H1 (cell line): ENCODE measurements at places on chromosomes 1 and 21.

- DNase-seq = no peak
- peaks cover 25% of the 10 kb centered on the region for H3K4me1 ChIP-seq
- H3K27ac ChIP-seq = no peak overlapping the region
- no peak overlapping the region for H3K4me3 ChIP-seq
- H3K27me3 ChIP-seq = no peaks in the 10 kb centered on the region
- H3K36me3 ChIP-seq = no peaks in the 10 kb centered on the region
Measured at GRCh38 chr1:27577504-27578188, 26.3 kb downstream of the AHDC1 start.

- H3K27ac ChIP-seq = no peak overlapping the region
- H3K4me1 ChIP-seq = peaks cover 4% of the 10 kb centered on the region; the same call in 1 of the 2 replicates
Measured at GRCh38 chr1:161047436-161048420, 2.0 kb upstream of the USF1 start.

DNA sequence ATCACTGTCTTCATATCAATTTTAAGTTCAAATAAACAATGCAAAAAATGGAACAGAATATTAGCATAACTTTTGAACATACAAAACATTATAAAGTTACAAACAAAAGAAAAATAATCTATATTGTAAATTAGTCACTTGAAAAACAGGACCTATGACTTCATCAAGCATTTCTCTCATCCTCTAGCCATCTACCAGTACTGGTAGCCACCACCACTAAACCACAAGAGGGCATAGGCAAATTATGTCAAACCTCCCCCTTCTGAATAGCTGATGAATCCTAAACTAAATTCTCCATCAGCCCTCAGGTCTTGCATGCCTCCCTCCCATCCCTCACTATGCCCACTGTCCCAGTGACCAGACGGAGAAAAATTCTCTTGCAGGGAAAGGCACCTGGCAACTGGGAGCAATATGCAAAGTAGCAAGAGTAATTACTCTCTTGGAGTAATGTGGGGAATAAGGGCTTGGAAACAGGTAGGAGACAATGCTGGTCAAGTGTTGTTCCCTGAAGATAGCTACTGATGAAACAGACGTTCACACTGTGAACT, 37.1 kb downstream of the SSX2IP start:
- H3K4me3 ChIP-seq = no peak overlapping the region
- H3K27me3 ChIP-seq = no peaks in the 10 kb centered on the region
- H3K36me3 ChIP-seq = no peaks in the 10 kb centered on the region; the same call in 1 of the 2 replicates
- H3K4me1 ChIP-seq = no peaks in the 10 kb centered on the region

DNA sequence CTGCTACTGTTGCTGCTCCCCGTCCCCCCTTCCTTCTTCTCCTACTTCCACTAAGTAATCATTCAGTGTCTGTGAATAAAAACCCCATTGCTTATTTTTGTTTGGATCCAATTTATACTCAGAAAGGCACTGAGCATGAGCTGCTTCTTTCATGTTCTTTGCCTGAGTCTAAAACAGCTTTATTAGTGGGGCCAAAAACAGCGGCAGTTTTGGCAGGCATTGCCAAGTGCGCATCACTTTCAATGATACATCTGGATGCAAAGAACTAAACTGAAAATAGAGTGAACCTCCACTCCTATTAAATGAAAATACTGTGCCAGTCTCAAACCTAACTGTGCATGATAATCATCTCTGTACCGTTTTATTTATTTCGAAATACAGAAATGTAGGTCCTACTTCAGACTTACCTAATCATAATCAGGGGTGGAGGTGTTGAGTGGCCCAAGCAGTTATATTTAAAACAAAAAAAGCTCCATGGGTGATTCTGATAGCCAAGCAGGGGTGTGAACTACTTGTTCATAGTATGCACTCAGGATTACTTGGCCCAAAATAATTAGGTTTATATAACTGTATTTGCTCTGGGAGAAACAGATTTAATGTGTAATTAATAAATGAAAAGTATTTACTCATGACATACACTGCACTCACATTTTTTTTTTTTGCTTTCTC, 48.4 kb downstream of the NEK7 start:
- H3K4me1 ChIP-seq = no peaks in the 10 kb centered on the region
- no peaks in the 10 kb centered on the region for H3K27me3 ChIP-seq
- H3K4me3 ChIP-seq = no peak overlapping the region
- H3K27ac ChIP-seq = no peak overlapping the region
- DNase-seq = no peak
- H3K36me3 ChIP-seq = no peaks in the 10 kb centered on the region

DNA sequence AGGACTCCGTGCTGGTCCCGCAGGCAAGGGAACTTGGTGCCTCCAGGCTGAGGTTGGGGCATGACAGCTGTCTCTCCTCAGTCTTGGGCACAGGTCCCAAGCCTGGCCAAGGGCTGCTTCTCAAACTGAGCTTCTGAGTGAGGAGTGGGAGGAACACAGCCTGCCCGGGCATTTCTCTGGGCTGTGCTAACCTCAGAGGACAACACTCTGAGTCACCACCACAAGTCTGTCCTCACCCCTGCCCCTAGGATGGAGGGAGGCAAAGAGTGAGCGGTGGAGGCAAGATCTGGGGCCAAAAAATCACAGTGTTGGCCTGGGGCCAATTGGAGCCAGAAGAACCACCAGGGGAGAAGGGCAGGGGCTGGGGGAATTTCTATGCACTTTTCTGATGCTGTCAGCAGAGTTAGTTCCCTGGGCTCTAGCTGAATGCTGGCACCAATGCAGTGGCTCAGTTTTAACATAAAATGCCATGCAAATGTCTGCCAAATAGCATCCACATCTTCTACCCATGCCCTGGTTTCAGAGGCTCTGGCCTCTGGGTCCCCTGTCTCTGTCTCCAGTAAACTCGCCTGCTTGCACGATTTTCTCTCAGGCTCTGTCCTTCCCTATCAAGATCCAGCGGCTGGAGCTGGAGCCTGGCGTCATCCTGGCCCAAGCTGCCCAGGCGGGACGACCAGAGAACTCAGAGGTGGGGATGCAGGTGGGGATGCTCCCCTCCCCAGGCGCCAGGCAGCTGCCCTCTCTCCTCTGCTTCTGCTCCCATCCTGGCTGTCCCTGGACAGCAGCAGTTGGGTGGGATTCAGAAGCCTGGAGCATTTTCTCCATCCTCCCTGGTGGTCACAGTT, 11.0 kb upstream of the CDK18 start:
- no peak overlapping the region for H3K27ac ChIP-seq
- H3K4me1 ChIP-seq = peaks cover 23% of the 10 kb centered on the region
- H3K36me3 ChIP-seq = no peaks in the 10 kb centered on the region

DNA sequence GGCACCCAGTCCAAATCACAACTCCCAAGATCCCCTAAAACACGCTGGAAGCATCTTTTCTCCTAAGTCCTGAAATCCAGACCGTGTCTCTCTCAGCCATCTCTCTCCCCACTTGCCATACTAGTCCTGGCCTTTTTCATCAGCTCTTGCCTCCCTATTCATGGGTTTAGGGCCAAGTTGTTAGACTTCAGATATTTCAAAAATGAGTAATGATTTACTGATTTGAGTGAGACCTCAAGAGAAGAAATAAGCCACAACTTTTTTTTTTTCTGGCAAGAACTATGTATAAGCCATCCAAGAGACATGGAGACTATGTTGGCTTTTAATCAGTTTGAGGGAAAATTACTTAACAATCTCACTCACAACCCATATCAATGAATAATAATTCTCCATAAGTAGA, 62.5 kb downstream of the TBX15 start:
- H3K27ac ChIP-seq = no peak overlapping the region
- no peak for DNase-seq
- no peaks in the 10 kb centered on the region for H3K27me3 ChIP-seq
- H3K36me3 ChIP-seq = no peaks in the 10 kb centered on the region

- no peaks in the 10 kb centered on the region for H3K36me3 ChIP-seq
- no peak for DNase-seq
- H3K4me3 ChIP-seq = no peak overlapping the region
- no peak overlapping the region for H3K27ac ChIP-seq
- no peaks in the 10 kb centered on the region for H3K4me1 ChIP-seq
Measured at GRCh38 chr1:41742219-41742618, 176.5 kb downstream of the HIVEP3 start.

- H3K27ac ChIP-seq = no peak overlapping the region
- H3K4me1 ChIP-seq = peaks cover 14% of the 10 kb centered on the region
- H3K4me3 ChIP-seq = peak overlapping the region; percentile 80
- H3K36me3 ChIP-seq = no peaks in the 10 kb centered on the region
- H3K27me3 ChIP-seq = peaks cover 57% of the 10 kb centered on the region
Measured at GRCh38 chr1:167630568-167631385, 745 bp downstream of the RCSD1 start.

DNA sequence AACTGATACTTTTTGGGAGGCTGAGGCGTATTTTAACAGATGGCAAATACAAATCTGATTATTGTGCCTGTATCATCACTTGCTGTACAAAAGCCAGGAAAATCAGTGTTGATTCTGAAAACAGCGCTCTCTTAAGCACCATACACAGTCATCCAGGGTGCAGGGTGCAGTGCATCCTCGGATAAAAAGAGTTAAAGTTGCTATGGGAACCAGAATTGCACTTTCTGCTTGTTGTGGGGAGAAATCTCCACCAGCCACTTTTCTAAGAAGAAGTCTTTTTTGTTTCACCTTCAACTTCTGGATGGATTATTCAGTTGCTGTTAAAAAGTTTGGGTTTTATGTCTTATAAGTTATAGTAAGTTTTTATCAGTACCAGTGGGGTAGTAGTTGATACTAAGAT, 3.8 kb downstream of the LAMC1 start:
- no peaks in the 10 kb centered on the region for H3K27me3 ChIP-seq
- no peak overlapping the region for H3K27ac ChIP-seq
- H3K4me1 ChIP-seq = no peaks in the 10 kb centered on the region; the same call in 1 of the 2 replicates
- no peak for DNase-seq
- H3K4me3 ChIP-seq = no peak overlapping the region
- H3K36me3 ChIP-seq = no peaks in the 10 kb centered on the region

- no peak overlapping the region for H3K27ac ChIP-seq
- no peak for DNase-seq
Measured at GRCh38 chr1:109895720-109896504, 14.7 kb upstream of the CSF1 start.

- no peak overlapping the region for H3K27ac ChIP-seq
- H3K27me3 ChIP-seq = no peaks in the 10 kb centered on the region
- no peak for DNase-seq
- peaks cover 19% of the 10 kb centered on the region for H3K36me3 ChIP-seq
Measured at GRCh38 chr1:48371598-48371997, 100.4 kb downstream of the SPATA6 start.

DNA sequence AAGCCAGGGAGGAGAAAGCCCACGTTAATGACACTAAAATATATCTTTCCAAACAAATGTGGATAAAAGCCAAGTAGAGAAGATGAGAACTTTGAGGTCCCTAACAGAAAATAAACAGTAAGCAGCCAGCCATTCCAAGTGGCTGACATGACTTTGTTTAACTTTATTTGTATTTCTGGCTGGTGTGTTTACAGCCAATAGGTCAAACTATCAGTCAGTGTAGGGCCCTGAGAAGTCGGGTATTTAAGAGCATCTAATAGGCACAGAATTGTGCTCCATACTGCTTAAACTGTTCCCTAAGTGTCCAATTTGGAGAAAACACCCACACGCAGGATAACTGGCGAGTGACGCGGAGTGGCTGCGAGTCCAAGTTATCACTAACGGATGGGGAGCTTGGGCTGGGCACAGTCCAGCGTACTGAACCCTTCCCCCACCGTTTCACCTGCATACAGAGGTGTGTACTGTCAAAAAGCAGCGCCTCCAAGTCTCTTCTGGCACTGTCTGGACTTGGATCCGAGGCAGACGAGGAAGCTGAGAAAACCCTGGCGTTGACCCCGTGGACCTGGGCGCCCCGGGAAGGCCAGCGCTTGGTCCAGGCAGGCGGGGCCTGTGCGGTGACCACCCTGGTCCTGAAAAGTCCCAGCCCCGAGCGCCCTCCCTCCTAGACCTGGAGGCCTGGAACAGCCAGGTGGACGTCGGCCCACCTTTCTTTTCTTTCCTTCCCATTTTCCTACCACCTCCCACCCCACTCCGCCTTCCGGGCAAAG, 662 bp upstream of the LGALS8 start:
- DNase-seq = no peak
- no peaks in the 10 kb centered on the region; the same call in 1 of the 2 replicates for H3K4me1 ChIP-seq
- H3K4me3 ChIP-seq = peak overlapping the region; percentile 83
- no peaks in the 10 kb centered on the region for H3K36me3 ChIP-seq
- peaks cover 11% of the 10 kb centered on the region; the same call in 1 of the 2 replicates for H3K27me3 ChIP-seq

GRCh38 chr21:33825915-33826314, 89.7 kb downstream of the ATP5PO start:
- DNase-seq = no peak
- H3K27me3 ChIP-seq = no peaks in the 10 kb centered on the region
- H3K4me3 ChIP-seq = no peak overlapping the region
- H3K4me1 ChIP-seq = no peaks in the 10 kb centered on the region
- H3K27ac ChIP-seq = no peak overlapping the region

- no peaks in the 10 kb centered on the region for H3K27me3 ChIP-seq
- no peak for DNase-seq
Measured at GRCh38 chr1:115051850-115052249, 22.2 kb downstream of the TSHB start.

- no peak overlapping the region for H3K4me3 ChIP-seq
- H3K4me1 ChIP-seq = 0 out of 2 replicates have a peak, but pooled peaks cover 2% of the 10 kb centered on the region
- H3K27ac ChIP-seq = no peak overlapping the region
- no peaks in the 10 kb centered on the region for H3K27me3 ChIP-seq
- DNase-seq = no peak
Measured at GRCh38 chr1:109490934-109491302, 3.0 kb upstream of the CYB561D1 start.

DNA sequence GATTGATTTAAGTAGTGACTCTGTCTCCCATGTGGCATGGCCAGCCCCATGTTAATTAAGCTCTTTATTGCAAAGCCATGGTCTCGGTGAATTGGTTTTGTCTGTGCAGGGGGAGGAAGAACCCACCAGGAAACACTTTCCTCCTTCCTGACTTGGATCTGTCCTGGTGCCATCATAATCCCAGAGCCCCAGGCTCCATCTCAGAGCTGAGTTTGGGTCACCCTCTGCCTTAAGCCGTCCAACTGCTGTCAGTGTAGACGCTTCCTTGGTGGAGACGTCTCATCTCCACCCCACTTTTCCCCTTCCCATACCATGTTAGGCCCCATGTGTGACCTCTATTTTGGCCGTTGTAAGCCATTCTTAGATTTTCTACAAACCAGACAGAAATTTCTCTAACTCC, 36.0 kb upstream of the COL6A2 start:
- DNase-seq = no peak
- H3K27ac ChIP-seq = no peak overlapping the region
- H3K4me1 ChIP-seq = no peaks in the 10 kb centered on the region
- H3K36me3 ChIP-seq = no peaks in the 10 kb centered on the region
- H3K27me3 ChIP-seq = no peaks in the 10 kb centered on the region
- H3K4me3 ChIP-seq = no peak overlapping the region

DNA sequence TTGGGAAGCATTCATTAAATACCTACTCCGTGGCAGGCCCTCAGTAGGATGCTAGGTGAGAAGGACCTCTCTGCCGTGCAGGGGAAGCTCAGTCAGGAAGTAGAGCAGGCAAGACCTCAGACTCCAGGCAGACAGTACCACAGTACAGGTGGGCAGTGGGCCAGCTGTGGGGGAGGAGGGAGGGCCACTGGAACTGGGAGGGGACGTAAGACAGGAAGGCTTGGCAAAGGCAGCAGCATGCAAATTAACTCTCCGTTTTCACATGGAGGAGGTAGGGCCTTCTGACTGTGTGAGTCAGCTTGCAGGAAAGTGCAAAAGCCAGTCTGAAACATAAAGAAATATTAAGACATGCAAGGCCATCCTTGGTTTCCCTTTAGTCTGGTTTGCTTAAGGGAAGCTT, 157.7 kb downstream of the TRIM33 start:
- no peak overlapping the region for H3K4me3 ChIP-seq
- peaks cover 6% of the 10 kb centered on the region; the same call in 1 of the 2 replicates for H3K4me1 ChIP-seq
- H3K27me3 ChIP-seq = 0 out of 2 replicates have a peak, but pooled peaks cover 3% of the 10 kb centered on the region
- no peak overlapping the region for H3K27ac ChIP-seq
